ENCODE measurements at places on chromosomes 16 and 17. TPM values are rescaled to one million over a fixed set of nuclear protein-coding genes. Genes with fewer than 3 reads are reported as not detected.

ARL5C gene
- total RNA-seq = 0.31 TPM

MYH1 gene
- total RNA-seq = 3.4 TPM

BRCA1 gene
- 11.2 TPM for total RNA-seq

KCTD19 gene
- 0.04 TPM for total RNA-seq

LGALS9 gene
- total RNA-seq = 6.2 TPM

- H3K27me3 ChIP-seq = no peaks in the 10 kb centered on the region
- peak overlapping the region; percentile 93 for H3K27ac ChIP-seq
- peaks cover 39% of the 10 kb centered on the region for H3K4me1 ChIP-seq
Measured at GRCh38 chr16:87964049-87964659, 12.9 kb downstream of the BANP start.

DNA sequence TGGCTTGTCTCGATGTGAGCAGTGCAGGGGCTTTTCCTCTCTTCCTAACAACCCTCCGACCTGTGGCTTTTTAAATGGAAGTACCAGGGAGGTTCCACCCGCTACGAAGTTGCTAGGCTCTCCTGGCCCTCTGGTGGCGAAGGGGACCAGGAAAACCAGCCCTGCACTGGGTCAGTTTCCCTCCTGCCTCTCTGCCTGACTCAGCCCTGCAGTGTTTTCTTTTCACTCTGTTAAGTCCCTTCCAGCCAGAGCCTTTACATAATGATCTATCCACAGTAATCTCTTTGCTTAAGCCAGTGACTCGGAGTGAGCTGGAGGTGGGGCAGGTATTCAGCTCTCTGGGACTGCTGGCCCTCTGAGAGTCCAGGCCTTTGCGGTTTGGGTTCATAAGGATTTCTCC lies 331.3 kb upstream of the EEF2KMT start:
- H3K4me3 ChIP-seq = no peak overlapping the region
- no peak overlapping the region for H3K27ac ChIP-seq
- H3K36me3 ChIP-seq = no peaks in the 10 kb centered on the region

- no peak for DNase-seq
- H3K4me1 ChIP-seq = no peaks in the 10 kb centered on the region
- no peak overlapping the region for H3K4me3 ChIP-seq
Measured at GRCh38 chr17:67588326-67588725, 129.4 kb upstream of the NOL11 start.

- H3K27me3 ChIP-seq = peaks cover 60% of the 10 kb centered on the region
- H3K4me1 ChIP-seq = peaks cover 13% of the 10 kb centered on the region
- H3K36me3 ChIP-seq = no peaks in the 10 kb centered on the region
Measured at GRCh38 chr17:76586741-76587487, 1.3 kb upstream of the ST6GALNAC2 start.

GRCh38 chr16:342455-343213 lies 9.9 kb downstream of the AXIN1 start:
- no peak overlapping the region for H3K27ac ChIP-seq
- H3K36me3 ChIP-seq = peaks cover 24% of the 10 kb centered on the region
- DNase-seq = no peak
- H3K4me1 ChIP-seq = peaks cover 9% of the 10 kb centered on the region
- no peak overlapping the region for H3K4me3 ChIP-seq
- no peaks in the 10 kb centered on the region for H3K27me3 ChIP-seq

- peak; percentile 80 for DNase-seq
- peak overlapping the region; percentile 37 for H3K4me3 ChIP-seq
- H3K36me3 ChIP-seq = peaks cover 8% of the 10 kb centered on the region
- peaks cover 24% of the 10 kb centered on the region for H3K27me3 ChIP-seq
- peaks cover 35% of the 10 kb centered on the region for H3K4me1 ChIP-seq
Measured at GRCh38 chr17:39209317-39210092, 9.4 kb downstream of the RPL19 start.
